ENCODE measurements at places on chromosomes 2 and 18.

DNA sequence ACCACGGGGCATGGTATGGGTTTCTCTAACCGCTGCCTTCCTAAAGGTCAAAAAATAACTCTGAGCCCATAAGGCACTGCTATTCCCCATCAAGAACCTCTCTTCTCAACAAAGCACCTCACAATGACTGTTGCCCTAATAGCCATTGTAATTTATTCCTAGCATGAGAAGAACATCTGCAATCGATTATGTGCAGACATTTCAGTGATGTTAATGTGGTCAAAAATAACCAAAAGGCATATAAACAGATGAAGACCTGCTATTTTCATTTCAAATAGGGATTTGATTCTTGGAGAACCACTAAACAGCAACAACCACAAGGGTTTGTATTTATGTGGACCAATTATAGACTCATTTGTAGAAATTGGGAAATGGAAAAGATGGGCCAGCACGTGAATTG lies 356.6 kb downstream of the FBXO15 start:
- DNase-seq, result no peak

DNA sequence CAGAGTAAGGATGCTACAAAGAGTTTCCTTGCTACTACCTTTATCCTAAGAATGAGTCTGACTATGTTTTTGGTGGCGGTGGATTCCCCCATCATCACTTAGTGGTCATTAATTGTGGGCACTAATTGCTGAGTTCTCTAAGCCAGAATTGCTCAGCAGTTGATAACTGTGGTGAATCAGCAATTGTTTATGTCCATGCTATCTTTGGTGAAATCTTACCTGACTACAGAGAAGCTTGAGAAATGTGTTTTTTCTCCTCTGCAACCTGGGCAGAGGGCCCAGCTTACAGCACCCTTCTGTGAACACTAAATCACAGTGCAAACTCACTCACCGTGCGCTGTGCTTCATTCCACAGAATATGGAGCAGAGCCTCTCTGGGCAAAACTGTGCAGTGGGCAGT lies 683.6 kb downstream of the CNTNAP5 start:
- no peak for DNase-seq

- no peak for DNase-seq
These were observed 7.7 kb downstream of the MAPRE3 start for GRCh38 chr2:26978061-26978596.

- no peak for DNase-seq
These were observed 1224.7 kb upstream of the CELF4 start for GRCh38 chr18:38790303-38790702.

DNA sequence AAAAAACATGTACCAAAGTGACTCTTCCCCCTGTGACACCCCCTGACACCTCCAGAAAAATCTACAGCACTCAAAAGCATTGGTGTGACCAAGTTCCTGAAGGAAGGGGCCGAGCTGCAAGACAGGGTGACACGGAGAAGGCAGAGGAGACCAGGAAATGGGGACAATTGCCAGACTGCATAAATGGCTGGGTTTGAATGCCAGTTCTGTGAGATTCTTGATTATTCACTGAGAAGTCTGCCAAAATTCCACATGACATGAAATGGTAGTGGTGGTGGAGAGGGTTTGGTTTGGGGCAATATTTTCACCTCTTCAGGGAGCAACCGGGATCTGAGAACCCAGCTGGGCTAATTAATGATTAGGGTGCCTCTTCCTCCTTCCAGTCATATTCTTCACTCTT lies 178.5 kb downstream of the ARL4C start:
- DNase-seq, result no peak

- no peak for DNase-seq
These were observed 163.4 kb downstream of the TMEM163 start for GRCh38 chr2:134555411-134555810.

- no peak for DNase-seq
These were observed 101.5 kb downstream of the MAP2 start for GRCh38 chr2:209525331-209525730.

GRCh38 chr2:10285191-10285555 lies 17.5 kb upstream of the HPCAL1 start:
- no peak for DNase-seq
